ENCODE measurements at places on chromosomes 5 and 9.

- no peak for DNase-seq
Observed at GRCh38 chr5:55851675-55851979, 470 bp downstream of the IL31RA start.

- no peak for DNase-seq
Observed at GRCh38 chr5:143056792-143057579, 286.8 kb downstream of the ARHGAP26 start.

DNA sequence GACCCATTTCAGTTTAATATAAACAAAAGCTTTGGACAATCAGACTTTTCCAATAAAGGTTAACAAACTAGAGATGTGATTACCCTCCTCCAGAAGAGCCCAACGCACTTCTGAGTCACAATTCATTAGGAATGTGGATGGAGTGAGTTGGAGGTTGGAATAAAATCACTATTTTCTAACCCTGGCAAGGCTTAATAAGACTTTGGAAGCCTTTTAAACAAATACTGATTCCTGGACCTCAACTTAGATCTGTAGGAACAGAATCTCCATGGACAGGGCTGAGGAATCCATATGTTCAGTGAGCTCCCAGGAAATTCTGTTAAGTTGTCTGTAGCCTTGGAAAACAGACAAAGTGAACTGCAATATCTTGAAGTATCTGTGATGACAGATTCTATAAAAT lies 233.5 kb upstream of the ELL2 start:
- no peak for DNase-seq

DNA sequence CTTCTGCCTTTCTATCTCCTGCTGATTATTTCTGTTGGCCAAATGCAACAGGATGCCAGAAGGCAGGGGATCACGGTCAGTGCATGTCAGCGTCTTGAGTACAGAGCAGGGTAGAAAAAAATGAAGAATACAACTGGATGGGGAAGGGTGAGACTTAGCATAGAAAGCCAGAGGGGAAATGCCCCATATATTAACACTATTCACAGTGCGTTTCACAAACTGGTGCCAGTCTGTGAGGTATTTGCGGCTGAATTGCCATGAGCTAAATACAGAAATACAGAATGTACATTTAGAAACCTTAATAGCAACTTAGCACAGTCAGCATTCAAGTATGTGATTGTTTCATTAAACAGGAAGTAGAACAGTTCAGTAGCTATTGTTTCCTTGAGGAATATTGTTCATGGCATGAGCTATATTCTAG lies 31.0 kb upstream of the SLC1A3 start:
- no peak for DNase-seq

DNA sequence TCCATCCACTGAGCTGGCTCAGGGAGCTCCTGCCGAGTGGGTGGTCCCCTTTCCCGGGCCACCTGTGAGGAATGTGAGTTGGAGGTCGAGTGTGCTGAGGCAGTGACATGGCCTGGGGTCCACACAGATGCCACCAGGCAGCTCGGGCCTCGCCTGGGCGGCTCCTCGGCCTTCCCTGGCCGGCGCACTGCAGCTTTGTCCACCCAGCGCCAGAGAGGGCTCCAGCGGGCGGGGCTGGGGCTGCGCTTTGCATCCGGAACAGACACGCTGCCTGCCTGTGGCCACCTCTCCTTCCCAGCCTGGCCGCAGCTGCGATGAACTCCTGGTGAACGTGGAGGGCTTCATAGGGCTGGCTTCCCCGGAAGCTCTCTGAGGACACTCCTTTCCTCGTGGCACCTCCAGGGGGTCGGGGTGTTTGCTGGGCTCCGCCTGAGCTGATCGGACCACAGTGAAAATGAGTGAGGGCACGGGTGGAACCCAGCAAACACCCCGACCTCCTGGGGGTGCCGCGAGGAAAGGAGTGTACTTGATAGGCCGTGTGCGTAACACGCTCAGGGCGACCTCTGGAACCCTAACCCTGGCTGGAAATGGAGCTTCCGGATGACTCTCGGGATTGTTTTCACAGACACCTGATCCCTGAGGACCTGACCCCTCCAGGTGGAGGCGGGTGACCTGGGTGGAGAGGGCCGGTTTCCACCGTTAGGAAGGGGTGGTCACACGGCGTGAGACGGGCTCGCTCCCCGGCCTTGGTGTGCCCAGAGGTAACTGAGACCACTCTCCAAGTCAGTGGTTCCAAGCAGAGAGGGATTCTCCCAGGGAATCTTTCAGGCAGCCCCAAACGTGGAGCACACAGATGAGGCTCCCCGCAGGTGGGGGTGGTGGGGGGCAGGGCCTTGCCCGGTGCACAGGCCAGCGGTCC lies 31.8 kb upstream of the RXRA start:
- no peak for DNase-seq

DNA sequence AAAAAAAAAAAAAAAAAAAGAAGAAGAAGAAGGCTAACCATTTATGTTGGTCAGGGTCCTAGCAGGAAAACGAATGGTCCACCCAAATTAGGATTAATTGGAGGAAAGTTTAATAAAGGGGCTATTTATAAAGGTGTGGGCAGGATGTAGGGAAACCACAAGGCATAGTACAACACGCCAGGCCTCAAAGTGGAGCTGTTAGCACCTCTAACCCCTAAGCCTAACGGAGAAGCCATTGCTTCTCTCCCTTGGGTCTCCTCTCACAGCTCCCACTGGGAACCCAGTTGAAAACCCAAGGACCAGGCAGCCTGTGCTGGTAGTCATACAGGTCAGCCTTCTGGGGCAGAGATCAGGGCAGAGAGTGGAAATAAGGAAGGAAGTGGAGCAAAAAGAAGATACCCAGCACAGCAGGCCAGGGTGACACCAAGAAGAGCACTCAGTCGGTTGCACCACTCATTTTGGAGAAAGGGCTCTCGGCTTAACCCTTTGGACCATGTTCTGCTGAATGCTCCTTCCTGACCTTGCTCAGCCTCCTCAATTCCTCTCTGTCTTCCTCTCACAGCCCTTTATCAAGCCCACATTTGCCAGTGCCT lies 8.8 kb upstream of the GLIPR2 start:
- DNase-seq: no peak

- DNase-seq: no peak
Observed at GRCh38 chr5:73901455-73901854, 275.5 kb downstream of the ARHGEF28 start.

DNA sequence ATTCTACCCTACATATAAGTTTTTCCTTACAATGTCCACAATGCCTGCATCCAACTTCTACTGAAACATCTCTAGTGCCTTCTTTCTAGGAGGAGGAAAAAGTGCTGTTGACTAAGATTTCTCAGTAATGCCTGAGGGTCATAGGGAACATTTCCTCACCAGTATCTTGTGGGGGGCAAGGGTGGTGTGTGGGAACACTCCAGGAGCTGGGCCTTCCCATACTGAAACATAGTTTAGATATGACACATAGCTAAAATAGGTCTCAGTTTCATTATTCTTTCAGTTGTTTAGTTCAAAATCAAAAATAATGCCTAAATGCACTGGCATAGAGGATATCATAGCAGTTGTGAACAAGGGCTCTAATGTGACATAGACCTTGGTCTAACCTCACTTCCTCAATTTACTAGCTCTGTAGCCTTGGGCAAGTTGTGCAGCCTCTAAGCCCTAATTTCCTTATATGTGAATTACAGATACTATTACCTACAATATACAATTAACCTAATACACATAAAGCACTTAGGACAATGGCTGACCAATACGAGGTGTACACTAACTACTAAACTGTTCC lies 66.1 kb downstream of the HAPLN1 start:
- DNase-seq: no peak

DNA sequence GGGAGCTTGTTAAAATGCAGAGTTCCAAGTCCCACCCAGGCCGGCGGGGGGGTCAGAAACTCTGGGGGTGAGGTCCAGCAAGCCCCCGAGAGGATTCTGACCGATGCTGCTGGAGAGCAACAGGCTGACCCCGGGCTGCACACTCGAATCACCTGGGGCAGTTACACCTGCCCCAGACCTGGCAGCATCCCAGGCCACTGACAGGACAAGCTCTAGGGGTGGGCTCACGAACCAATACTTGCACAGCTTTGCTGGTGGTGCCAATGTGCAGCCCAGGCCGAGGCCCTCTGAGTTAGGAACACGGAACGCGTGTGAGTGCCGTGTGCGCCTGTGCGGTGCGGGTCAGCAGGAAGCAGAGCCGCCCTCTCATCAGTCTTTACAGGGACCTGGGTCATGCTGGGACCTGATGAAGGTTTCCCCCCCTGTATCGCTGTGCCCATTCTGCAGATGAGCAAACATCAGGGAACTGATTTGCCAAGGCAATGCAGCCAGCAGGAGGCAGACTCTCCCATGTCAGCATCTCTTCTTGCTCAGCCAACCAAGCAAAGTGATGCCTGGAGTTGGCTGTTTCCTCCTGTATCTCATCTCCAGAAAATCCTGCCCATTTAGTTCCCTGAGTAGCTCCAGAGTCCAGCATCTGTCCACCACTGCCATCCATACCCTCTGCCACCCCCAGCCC lies 16.3 kb downstream of the FAM163B start:
- DNase-seq: no peak

DNA sequence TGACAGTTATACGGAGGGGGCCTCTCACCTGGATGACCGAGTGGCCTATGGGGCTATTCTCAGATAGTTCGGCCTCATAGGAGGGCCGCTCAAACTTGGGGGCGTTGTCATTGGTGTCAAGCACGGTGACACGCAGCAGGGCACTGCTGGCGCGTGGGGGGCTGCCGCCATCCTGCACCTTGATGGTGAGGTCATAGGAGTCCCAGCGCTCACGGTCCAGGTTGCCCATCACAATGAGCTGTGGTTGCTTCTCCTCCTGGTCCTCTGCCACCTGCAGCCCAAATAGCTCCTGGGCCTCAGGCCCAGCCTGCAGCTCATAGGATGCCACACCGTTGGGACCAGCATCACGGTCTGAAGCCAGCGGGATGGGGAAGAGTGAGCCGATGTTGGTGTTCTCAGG lies 9.7 kb downstream of the PCDH1 start:
- no peak for DNase-seq

DNA sequence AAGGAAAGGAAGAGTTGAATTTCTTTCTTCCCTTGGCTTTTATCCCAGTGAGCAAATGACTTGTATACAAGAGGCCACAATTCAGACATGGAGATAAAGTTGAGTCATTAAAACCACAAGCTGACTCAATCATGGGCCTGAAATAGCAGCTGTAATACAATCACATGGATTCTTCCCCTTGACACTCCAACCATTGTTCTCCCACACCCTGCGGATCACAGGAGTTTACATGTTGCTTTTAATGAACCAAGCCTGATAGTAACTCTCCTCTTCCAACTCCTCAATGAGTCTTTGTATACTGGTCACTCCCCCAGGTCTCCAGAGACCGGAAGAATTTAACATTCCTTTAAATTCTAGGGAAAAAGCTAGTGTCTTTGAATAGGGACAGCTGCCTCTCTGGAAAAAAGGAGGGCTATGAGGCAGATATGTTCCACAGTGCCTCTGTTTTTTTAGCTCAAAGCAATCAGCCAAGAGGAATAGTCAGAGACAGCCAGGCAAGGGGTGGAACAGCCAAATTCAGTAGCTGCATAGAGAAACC lies 32.4 kb downstream of the PCDHGC5 start:
- peak; percentile 99 for DNase-seq

- peak; percentile 51 for DNase-seq
Observed at GRCh38 chr9:36018891-36019720, 17.6 kb upstream of the RECK start.

GRCh38 chr5:67105270-67105669 lies 91.3 kb downstream of the CD180 start:
- no peak for DNase-seq

DNA sequence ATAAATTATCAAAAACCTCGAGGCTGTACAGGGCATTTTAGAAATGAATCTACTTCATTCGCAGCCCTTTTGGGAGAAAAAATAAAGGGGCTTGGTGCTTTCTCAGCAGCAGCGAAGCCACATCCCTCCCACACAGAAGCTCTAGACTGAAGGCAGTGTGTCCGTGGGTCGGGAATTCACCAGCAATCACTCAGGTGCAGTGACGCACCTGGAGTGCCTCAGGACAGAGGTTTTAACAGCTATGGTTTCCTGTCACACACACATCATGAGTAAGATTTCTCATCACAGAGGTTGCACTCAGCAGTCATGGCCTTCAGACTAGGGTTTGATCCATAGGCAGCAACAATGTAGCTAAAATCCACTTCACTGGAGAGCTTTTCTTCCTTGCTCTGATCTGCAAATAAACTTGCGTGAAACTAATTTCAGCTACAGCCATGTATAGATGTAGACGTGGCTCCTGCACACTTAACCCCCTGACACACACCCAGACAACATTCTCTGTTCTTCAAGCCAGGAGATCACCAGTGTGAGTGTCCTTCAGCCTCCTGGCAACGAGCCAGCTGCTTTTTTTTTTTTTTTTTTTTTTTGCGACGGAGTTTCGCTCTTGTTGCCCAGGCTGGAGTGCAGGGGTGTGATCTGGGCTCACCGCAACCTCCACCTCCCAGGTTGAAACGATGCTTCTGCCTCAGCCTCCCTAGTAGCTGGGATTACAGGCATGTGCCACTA lies 34.8 kb downstream of the DYNC2I2 start:
- no peak for DNase-seq
